GM04504 (cell line): ENCODE measurements at places on chromosomes 11 and 22.

DNA sequence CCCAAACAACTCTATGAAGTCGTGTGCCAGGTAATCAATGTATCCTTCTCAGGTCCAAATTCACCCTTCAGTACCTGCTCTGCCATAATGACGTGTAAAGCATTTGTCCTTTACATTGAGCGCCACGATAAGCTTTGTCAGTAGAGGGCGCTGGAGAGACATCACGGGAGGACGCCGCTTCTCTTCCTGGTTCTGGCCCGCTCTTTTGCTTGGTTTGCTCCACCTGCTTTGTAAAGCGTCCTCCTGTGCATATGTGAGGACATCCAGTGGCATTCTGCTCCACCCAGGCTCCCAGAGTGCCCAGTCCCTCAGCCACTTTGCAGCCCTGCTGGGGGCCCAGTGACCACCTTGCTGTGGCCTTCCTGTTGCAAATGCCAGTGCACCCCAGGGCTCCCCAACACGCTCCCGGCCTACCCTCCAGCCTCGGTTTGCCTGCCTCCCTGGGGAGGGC is 61.1 kb downstream of the WT1 start:
- DNase-seq, result no peak

- DNase-seq, result peak; percentile 53
Observed at GRCh38 chr22:47043835-47044721, 281.6 kb downstream of the TBC1D22A start.

GRCh38 chr11:117816846-117817367 is 7.6 kb downstream of the FXYD2 start:
- DNase-seq, result no peak

DNA sequence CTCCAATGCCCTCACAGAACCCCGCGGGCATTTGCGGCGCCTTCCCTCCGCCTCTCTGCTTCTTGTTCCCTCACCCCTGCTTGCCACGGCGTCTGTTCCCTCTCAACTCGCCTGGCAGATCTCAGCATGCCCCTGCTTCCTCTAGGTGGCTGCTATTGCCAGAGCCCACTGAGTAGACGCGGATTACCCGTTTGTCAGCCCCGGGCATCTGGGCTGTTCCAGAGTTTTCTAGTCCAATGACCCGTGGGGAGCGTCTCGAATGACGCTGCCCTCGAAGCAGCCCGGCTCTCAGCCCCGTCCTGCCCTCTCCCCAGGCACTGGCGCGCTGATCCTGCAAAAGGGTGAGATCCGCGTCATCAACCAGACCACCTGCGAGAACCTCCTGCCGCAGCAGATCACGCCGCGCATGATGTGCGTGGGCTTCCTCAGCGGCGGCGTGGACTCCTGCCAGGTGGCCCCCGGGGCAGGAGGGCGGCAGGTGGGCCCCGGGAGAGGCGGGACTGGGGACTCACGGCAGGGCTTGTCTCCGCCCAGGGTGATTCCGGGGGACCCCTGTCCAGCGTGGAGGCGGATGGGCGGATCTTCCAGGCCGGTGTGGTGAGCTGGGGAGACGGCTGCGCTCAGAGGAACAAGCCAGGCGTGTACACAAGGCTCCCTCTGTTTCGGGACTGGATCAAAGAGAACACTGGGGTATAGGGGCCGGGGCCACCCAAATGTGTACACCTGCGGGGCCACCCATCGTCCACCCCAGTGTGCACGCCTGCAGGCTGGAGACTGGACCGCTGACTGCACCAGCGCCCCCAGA is 49.7 kb downstream of the ST14 start:
- no peak for DNase-seq

DNA sequence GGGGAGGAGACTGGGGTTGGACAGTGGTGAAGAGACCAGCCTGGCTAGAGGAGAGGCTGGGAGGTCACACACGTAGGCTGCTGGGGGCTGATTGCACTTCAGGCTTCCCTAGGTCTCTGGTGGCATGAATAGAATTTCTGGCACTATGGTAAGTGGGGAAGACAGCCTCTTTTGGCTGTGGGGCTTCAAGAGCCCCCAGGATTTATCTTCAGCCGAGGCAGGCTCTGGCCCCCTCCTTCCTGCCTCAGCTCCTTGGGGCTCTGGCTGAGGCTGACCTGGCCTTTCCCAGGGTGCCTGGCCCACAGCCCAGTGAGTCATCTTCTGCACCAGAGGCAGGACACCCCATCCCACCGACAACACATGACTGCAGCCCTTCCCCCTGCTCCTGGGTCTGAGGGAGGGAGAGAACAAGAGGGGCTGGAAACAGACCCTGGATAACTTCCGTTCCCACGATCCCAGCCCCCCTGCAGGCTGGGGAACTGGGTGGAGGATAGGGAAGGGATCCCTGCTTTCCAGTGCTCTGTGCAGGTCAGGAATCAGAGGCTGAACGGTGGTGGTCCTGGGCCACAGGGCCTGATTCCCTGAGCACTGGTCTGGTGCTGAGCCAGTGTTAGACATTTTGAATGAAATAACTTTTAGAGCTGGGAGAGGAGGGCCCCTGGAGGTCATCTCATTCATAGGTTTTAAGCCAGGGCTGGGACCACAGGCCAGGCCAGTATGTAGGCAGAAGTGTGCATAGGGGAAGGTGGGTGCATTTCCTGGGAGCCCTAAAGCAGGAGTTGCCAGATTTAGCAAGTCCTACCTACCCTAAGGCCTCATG is 26.5 kb downstream of the ARHGEF17 start:
- peak; percentile 73 for DNase-seq

DNA sequence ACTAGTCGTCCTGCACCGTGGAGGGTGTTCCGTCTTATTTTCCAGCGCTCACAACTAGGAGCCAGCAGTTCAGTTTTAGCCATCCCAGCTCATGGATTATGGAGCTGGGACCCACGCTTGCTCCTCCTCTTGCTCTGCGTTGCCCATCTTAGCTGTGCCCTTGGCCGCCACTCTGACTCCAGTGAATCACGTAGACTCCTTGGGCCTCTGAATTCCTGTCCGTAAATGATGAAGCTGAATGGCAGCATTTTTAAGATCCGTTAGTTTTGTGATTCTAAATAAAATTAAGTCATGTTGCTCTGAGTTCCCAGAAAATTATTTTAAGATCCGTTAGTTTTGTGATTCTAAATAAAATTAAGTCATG is 23.8 kb downstream of the BCR start:
- DNase-seq, result no peak

- DNase-seq, result no peak
Observed at GRCh38 chr11:131118247-131118646, 202.0 kb upstream of the SNX19 start.

DNA sequence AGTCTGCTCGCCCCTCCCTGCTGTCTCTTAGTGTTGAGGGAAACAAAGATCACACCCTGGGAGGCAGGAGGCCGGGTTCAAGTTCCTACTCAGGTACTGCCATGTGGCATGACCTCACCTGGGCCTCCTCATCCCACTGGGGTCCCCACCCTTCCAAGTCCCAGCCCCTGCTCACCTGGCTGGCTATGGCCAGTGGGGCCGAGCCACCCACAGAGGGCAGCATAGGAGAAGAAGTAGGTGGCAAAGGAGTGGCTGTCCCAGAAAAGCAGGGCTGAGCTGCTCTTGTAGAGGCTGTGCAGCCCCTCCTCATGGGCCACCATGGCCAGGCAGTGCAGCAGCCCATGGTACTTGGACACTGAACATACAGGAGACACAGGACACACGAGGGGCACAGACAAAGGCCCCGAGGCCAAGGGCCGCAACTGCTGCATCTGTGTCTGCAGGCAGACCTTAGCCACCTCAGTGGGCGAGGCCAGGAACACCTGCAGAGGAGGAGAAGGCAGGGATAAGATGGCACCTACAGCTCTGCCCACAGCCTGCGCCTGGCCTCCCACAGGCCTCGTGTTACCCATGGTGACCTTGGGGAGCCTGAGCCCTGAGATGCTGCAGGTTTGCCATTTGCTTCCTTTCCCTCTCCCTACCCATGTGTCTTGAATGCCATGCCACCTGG is 50.6 kb upstream of the MPEG1 start:
- no peak for DNase-seq

DNA sequence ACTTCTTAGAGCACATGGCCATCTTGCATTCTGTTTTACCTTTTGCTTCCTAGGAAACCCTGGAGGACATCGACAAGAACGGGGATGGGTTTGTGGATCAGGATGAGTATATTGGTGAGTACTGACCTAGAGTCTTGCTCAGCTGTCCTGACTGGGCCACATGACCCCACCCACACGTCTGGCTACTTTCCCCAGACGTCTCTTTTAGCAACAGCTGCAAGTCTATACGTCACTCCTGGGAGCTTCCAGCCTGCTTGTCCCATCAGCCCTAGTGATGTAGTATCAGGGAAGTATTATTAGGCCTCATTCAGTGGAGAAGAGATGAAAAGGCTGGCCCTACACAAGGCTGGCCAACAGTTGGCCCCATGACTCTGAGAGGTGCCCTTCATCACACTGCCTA is 9.6 kb downstream of the RCN1 start:
- no peak for DNase-seq

DNA sequence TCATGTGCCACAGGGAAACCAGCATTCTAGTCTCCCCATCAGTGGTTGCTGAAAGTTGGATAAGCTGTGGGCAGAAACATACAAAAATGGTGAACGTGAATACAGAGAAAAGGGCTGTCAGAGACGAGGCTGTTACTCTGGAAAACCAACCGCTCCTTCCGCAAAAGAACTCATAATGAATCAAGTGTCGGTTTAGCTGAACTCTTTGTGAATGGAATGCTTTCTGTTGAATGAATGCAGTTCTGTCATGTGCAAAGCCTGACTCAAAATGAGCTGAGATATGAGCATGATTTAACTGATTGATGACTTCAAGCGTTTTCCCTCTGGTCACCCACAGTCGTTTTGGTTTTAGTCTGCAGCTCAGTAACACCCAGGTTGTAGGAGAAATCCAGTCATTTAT is 298.3 kb downstream of the ETS1 start:
- DNase-seq, result no peak

GRCh38 chr11:129115652-129116586 is 76.2 kb downstream of the ARHGAP32 start:
- DNase-seq, result peak; percentile 12

DNA sequence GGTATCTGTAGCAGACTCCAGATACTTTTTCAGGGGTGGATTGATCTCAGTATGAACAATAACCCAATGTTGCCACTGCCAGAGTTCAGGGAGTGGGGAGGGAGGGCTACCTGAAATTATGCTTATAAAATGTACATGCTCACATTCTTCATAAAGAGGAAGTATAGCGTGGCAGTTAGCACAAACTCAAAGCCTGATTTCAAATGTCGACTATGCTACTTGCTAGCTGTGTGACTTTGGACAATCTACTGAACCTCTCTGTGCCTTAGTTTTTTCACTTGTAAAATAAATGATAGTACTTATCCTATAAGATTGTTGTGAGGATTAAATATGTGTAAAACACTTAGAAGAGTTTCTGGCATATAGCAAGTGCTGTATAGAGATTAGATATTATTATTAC is 26.5 kb upstream of the POU2AF1 start:
- no peak for DNase-seq

- DNase-seq, result no peak
Observed at GRCh38 chr11:102283116-102283485, 34.2 kb upstream of the BIRC3 start.

DNA sequence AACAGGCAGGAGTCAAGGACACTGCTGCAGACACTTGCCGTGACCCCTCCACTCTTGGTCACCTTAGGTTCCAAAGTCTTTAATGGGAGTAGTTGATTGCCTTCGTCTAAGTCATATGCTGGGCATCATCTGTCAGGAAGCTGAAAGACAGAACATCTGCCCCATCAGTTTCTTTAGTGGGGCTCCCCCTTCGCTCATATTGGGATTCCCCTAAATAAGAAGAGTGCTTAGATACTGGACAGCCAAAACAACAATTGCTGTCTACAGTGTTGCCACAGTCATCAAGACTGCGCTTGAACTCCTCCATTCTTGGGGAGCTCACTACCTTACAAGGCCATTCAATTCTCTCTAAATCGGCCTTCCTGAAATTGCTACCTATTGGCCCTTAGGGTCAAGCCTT is 58.5 kb downstream of the UBASH3B start:
- no peak for DNase-seq

GRCh38 chr11:86672007-86672621 is at the start of gene ME3:
TSS of gene ME3 (minus strand) at chr11:86672616.
- peak; percentile 12 for DNase-seq

GRCh38 chr11:112961146-112961668 is at the start of gene NCAM1:
TSS of gene NCAM1 (plus strand) at chr11:112961420.
- DNase-seq, result peak; percentile 60

DNA sequence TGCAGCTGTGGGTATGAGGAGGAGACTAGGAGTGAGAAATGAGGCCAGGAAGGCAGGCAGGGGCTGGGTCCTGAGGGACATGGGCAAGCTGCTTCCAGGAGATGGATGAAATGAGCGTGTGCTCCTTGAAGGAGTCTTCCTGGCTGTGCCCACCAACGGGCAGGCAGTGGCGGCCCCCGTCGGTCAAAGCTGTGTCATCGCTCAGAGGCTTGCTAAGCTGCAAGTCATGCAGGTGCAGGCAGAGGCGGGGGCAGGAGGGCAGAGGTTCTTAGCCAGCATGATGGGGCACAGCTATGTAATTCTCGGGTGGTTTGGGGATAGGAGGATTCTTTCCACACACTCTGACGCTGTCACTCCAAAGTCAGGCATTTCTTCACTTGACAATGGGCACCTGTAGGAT is 12.5 kb upstream of the PEX26 start:
- DNase-seq, result no peak

GRCh38 chr11:125519860-125520834 is 24.1 kb upstream of the FEZ1 start:
- no peak for DNase-seq

DNA sequence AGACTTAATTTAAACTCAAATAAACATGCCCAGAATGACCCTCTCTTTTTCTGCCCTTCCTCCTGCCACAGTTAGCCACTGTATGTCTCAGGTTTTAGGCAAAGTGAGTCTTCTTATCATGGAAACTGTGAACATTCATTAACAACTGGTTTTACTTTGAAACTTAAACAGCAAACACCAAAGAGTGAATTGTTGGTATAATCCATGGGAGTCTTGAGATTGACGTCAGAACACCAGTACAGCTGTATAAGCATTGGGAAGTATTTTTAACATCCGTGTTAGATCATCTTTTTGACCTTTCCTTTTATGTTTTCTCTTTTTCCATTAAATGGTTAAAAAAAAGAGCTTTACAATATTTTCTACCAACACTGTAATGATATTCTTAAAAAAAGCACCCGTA is 38.9 kb downstream of the ARHGEF12 start:
- no peak for DNase-seq

- no peak for DNase-seq
Observed at GRCh38 chr11:56659755-56660154, 3.7 kb upstream of the OR5AR1 start.

GRCh38 chr11:26228778-26229177 is 103.2 kb upstream of the ANO3 start:
- no peak for DNase-seq

DNA sequence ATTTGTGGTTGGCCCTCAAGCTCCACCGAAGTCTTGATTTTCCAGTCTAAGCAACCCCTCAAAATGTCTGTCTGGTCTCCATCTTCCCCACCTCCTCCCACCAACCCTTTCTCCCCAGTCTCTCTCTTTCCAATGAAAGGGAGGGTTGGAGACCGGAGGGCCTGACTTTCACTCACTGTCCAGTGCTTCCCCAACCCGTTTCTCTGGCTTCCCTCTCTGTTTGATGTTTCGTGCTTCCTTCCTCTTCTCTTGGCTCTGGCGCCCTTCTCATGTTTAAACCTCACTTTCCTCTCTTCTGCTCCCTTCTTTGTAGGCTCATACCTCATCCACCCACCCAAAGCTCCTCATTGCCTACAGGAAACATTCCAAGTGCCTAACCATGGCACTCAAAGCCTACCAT is 11.1 kb upstream of the VPS37C start:
- no peak for DNase-seq

- DNase-seq, result no peak
Observed at GRCh38 chr11:61516675-61517572, 8.4 kb downstream of the LRRC10B start.
